ENCODE measurements at places on chromosomes 3 and 15. TPM values are rescaled to one million over a fixed set of nuclear protein-coding genes. Genes with fewer than 3 reads are reported as not detected.

Gene CRYGS
- total RNA-seq = 1.1 TPM

DNA sequence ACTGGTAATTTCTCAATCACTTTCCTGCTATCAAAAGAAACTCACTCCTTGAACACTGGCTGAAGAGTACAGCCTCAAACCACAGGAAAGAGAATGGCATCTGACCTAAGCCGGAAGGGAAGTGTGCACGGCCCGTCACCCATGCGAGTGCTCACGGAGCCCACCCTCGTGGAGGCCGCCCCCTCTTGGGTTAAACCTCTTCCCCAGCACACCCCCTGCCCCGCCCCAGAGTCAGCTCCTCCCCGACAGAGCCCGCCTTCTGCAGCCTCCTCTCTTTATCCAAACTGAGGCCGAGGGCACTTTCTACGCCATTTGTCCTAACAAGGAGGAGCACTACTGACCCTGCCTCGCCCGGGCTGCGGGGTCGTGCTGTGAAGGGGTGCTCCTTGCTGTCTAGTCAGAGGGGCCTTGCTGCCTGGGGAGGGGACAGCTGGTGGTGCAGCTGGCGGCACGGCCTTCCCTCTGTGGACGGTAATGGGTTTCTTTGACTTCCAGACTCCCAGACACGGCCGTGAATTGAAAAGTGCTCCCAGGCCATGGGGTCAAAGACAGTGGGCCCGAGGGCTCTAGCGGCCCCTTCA lies 137.7 kb downstream of the NSMCE3 start:
- no peaks in the 10 kb centered on the region for H3K36me3 ChIP-seq
- DNase-seq = no peak
- H3K4me1 ChIP-seq = peaks cover 11% of the 10 kb centered on the region
- no peaks in the 10 kb centered on the region for H3K27me3 ChIP-seq
- H3K27ac ChIP-seq = no peak overlapping the region
- no peak overlapping the region for H3K4me3 ChIP-seq

Gene CNTN3
- total RNA-seq = 0.21 TPM

DNA sequence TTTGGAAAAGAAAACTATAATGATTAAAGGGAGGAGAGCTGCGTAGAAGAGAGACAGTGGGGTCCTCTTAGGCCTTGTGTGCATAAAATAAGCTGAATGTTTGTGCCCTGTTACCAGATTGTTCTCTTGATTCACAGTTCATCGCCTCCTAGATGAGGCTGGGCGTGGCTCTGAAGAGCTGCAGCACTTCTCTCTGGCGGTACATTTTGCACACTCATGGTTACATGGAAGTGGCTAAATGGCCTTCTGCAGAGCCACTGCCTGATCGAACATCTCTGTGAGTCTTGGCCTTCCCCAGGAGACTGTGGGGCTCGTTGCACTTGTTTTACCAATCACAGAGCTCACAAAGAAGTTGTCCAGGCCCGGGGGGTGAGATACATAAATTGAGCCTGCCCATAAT lies 208.8 kb downstream of the GABRG3 start:
- DNase-seq = no peak
- no peaks in the 10 kb centered on the region for H3K27me3 ChIP-seq
- no peaks in the 10 kb centered on the region for H3K36me3 ChIP-seq
- no peak overlapping the region for H3K27ac ChIP-seq
- H3K4me1 ChIP-seq = no peaks in the 10 kb centered on the region

Gene SAMD7
- not detected for total RNA-seq

DNA sequence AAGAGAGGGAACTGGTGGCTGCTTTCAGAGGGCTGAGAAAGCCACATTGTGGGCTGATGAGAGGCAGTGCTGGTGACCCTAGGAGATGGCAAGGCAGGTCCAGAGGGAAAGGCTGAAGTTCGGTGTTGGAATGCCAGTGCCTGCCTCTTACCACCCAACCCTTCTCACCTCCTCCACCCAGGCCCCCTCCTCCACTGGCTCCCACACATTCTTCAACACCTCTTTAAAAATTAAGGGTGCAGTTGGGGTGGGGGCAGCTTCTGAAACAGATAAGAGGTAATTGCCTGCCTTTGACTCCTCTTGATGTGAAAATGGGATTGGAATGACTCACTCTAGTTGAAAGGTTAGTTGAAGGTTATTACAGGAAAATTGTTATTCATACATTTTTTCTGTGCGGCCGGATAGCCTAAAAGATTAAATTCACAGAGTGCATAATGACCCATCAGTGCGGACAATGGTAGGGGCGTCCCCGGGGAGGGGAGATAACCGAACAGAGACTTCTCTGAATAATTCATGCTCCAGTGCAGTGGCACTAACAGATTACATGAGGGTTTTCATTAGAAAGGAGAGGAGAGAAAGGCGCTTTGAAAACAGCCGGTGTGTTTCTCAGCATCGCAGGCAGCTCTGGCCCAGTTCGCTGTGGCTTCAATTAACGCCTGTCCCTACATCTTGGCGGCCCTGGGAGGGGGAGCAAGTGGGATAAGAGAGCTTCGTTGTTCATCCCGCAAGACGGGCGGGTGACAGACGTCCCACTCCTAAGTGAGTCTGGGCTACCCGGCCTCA lies 212.4 kb downstream of the TLE3 start:
- H3K27ac ChIP-seq = peak overlapping the region; percentile 44
- no peaks in the 10 kb centered on the region for H3K27me3 ChIP-seq
- no peak overlapping the region for H3K4me3 ChIP-seq
- H3K36me3 ChIP-seq = no peaks in the 10 kb centered on the region
- peaks cover 16% of the 10 kb centered on the region for H3K4me1 ChIP-seq
- DNase-seq = peak; percentile 78

Gene FBXO40
- not detected for total RNA-seq

DNA sequence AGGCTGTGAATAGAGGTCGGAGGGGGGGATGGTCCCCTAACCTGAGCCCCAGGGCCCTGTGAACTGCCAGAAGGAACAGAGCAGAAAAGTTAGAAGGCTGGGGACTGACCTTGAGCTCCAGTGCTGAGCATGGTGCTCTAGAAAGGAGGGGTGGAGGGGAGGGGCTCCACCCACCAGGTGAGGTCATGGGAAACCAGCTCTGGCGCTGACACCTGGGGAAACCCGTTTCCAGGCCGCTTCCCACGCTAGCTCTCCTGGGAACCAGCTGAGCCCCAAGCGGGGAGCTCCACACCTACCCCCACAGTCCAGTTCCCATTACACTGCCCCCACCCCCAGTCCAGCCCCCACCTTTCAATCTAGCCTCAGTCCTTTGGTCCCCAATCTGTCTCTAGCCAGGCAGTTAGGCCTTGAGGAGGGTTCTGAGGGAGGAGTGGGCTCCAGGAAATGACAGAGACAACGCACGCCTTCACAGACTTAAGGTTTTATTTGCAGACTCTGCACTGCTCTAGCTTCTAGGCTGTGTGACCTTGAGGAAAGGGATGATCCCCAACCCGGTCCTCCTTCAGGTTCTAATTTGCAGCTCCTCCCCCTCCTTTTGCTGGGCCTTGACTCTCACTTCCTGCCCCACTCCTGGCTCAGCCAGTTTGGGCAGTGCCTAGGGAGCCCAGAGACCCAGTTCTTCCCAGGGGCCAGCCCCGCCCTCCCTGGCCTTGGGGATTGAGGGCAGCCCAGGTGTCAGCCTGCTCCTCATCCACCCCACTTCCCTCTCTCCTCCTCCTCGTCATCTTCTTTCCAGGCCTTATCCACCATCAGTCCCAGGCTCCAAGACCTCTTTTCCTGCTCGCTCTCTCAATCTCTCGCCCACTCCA lies 2.1 kb downstream of the RHOV start:
- peaks cover 4% of the 10 kb centered on the region for H3K4me1 ChIP-seq
- no peak overlapping the region for H3K27ac ChIP-seq
- no peak overlapping the region for H3K4me3 ChIP-seq
- H3K36me3 ChIP-seq = no peaks in the 10 kb centered on the region
- no peak for DNase-seq

Gene C3orf49
- not detected for total RNA-seq

- no peak overlapping the region for H3K27ac ChIP-seq
- H3K4me3 ChIP-seq = no peak overlapping the region
- peaks cover 4% of the 10 kb centered on the region for H3K36me3 ChIP-seq
- H3K27me3 ChIP-seq = no peaks in the 10 kb centered on the region
- peaks cover 66% of the 10 kb centered on the region for H3K4me1 ChIP-seq
- no peak for DNase-seq
Measured at GRCh38 chr3:197241173-197241572, 57.2 kb downstream of the DLG1 start.

All from neural progenitor cell (in vitro differentiated cells).